ENCODE measurements at places on chromosomes 4 and X.

- no peak for DNase-seq
Observed at GRCh38 chr4:7717161-7717560, 222.5 kb downstream of the AFAP1 start.

GRCh38 chr4:39636531-39637184 lies 2.0 kb downstream of the SMIM14 start:
- no peak for DNase-seq

- DNase-seq = no peak
Observed at GRCh38 chr4:69470561-69470960, 25.1 kb downstream of the UGT2B4 start.

DNA sequence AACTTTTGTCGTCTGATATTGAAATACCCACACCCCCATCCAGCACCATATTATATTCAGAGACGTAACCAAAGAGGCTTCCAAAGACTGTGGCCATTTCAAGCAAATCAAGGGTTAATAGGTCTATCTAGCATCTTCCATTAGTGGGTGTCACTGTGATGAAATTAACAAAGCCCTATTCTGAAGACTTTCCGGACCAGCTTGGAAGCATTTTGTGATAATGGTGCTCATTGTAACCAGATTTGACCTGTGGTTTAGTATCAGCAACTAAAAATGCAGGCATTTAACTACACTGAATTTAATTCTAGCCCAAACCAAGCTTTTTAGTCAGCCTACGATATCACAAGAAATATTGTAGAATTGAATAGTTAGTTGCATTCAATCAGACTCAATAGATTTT lies 309.7 kb upstream of the TENM3 start:
- DNase-seq = no peak

- no peak for DNase-seq
Observed at GRCh38 chrX:17323397-17323796, 51.6 kb upstream of the NHS start.

DNA sequence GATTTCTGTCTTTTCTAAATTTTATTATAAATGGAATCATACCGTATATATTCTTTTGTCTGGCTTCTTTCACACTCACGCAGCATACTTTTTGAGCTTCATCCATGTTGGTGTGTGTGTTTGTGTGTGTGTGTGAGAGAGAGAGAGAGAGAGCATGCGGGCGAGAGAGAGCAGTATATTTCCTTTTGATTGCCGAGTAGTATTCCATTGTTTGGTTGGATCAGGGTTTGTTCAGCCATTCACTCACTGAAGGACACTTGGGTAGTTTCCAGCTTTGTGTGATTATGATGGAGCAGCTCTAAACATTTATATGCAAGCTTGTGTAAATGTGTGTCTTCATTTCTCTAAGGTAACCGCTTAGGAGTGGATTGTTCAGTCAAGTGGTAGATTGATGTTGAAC lies 3.1 kb upstream of the L1CAM start:
- no peak for DNase-seq

- no peak for DNase-seq
Observed at GRCh38 chrX:66833426-66833825, 194.5 kb upstream of the EDA2R start.

DNA sequence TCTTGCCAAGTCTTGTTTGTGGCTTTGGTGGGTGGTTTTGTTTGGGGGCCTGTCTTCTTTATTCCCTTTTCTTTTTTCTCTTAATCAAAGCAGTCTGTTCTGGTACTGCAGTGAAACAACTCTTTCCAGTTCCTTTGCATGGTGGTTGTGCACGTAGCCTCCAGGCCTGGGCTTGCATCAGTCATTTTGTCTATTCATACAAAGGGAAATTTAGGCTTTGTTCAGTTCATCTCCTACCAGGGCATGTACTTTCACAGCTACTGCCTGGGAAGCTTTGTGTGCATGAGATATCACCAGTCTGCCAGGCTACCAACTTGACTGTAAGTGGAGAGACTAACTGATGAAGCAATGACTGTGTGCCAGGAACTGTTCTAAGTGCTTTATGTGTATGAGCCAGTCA lies 8.5 kb downstream of the TRIM2 start:
- no peak for DNase-seq

GRCh38 chr4:27624749-27625148 lies 764.1 kb downstream of the STIM2 start:
- DNase-seq = no peak

- DNase-seq = no peak
Observed at GRCh38 chr4:54157606-54158005, 57.6 kb downstream of the GSX2 start.

- no peak for DNase-seq
Observed at GRCh38 chr4:36461344-36461743, 179.9 kb downstream of the DTHD1 start.

DNA sequence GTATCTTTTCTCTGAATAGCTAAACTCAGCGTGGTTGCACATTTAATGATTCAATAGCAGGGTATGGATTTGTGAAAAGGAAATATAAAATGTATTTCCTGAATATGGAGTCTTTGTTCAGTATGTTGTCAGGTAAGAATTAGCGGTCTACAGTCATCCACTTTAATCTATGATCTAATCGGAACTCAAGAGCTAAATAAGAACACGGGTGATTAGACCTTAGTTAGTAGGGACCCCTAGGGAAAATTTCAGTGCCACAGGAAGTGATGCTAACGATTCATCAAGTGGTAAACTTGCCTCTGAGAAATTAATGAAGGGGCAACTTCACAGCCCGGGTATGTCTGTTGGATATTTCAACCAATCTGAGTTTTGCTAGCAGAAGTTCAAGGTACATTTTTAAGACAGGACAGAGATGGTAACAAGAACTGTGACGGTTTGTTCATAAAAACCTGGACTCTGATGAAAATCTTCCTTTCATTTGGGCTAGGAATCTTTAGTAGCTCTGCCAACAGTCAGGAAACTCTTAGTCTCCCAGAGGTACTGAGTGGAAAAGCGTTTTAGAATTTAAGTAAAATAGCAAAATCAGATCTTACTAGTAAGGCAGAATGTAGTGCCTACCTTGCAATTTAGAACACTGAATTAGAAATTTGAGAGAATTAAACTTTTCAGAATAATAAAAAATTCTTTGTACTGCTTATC lies 47.1 kb downstream of the PCDH7 start:
- no peak for DNase-seq

DNA sequence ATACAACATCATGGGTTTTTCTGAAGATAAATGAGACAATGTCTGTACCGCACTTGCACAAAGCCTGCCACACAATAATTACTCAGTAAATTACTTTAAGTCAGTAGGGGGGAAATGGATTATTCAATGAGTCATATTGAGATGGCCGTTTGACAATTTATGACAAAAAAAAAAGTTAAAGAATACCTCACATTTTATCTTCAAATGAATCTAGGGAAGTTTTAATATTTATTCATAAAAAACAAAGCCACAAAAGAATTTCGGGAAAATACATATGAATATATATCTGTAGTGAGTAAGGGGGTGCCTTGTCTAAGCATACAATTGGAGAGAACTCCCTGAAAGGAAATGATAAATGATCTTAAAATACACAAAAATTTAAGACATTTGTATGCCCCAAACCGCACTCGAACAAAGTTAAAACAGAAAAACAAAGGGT lies 197.0 kb upstream of the SLC7A11 start:
- DNase-seq = no peak

GRCh38 chrX:155873188-155873587 lies 8.0 kb upstream of the VAMP7 start:
- DNase-seq = no peak

DNA sequence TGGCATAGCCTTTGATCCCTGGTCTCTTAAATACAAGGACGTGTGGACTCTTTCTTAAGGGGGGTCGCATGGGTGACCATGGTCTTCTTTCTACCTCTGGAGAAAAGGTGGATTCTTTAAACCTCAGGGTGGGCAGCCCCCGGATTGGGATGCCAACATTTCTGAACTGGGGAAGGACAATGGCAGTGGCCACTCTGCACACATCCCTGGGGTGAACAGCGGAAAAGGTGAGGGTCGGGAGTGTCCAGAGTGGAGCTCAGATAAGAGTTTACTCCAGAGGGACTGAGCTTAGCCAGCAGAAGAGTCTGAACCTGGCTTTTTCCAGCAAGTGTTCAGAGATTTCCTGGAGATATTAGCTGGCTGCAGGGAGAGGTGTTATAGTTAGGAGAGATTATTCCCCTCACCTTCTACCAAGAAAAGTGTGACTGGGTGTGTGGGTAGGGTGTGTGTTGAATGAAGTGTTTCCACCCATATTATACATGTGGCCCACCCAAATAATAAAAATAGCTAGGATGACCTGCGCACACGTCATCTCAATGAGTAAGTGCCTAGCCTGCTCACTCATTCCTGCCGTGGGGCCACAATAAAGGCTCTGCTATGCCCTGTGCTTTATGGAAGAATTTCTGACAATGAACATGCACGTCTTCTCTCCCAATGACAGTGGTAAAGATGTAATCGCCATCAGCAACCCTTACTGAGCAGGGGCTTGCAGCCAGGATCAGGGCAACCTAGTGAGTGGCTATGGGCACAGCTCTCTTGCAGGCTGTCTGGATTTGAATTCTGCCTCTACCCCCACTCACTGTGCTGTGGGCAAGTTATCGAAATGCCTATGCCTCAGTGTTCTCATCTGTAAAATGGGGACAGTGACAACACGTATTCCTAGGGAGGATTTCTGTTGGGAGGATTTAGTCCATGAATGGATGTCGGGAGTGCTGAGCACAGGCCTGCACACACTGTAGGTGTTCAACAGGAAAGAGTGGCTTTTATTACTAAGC lies 76.6 kb downstream of the SLC2A9 start:
- DNase-seq = no peak

DNA sequence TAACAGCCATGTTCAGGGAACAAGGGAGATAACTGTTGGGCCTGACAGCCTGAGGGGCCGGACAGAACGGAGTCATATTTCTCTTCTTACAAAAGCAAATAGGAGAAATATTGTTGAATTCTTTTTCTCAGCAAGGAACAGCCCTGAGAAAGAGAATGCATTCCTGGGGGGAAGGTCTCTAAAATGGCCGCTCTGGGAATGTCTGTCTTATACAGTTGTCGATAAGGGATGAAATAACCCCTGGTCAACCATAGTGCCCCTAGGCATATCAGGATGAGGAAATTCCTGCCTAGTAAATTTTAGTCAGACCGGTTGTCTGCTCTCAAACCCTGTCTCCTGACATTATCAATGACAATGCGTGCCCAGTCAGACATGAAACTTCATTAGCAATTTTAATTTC lies 1925.5 kb downstream of the PCDH7 start:
- DNase-seq = no peak

- DNase-seq = no peak
Observed at GRCh38 chr4:138996090-138996489, 19.5 kb upstream of the NOCT start.

- no peak for DNase-seq
Observed at GRCh38 chrX:14697451-14697850, 168.1 kb downstream of the GLRA2 start.

- no peak for DNase-seq
Observed at GRCh38 chrX:74514384-74514783, 93.1 kb downstream of the SLC16A2 start.

GRCh38 chrX:139077281-139078250 lies 366.0 kb upstream of the FGF13 start:
- no peak for DNase-seq

- DNase-seq = no peak
Observed at GRCh38 chrX:147779173-147779572, 132.5 kb upstream of the FMR1 start.

DNA sequence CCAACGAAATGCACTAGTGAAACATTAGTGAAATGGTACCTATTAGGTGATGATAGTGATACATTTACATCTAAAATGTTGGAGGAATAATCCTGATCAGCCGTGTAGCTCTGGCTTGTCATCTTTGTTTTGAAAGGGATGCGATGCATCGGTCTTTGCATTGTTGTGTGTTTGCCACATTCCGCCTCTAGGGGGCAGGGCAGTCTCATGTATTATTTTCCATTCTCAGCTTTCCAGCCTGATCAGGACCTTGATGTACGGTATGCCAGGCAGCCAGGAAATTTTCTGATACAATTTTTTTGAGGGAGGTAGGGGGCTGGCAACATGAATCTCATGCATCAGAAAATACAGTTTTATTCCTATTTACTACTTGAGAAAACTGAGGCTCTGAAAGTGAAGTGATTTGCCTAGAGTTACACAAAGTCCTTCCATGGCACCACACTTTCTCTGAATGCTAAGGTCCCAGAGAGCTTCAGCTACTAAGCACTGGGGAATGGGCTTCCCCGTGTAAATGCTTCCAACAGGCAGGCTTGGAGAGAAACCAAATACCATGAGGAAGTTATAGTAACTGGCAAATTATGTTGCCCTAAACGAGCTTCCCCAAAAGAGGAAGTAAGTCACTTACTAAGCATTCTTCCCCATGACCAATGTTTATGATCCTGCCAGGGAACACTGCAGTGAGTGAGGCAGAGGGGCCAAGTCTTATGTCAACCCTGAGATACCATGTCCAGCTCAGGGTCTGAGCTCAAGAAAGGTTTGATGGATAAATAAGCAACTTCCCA lies 31.8 kb upstream of the IQSEC2 start:
- no peak for DNase-seq

GRCh38 chr4:88219099-88219498 lies 60.7 kb upstream of the ABCG2 start:
- DNase-seq = no peak

DNA sequence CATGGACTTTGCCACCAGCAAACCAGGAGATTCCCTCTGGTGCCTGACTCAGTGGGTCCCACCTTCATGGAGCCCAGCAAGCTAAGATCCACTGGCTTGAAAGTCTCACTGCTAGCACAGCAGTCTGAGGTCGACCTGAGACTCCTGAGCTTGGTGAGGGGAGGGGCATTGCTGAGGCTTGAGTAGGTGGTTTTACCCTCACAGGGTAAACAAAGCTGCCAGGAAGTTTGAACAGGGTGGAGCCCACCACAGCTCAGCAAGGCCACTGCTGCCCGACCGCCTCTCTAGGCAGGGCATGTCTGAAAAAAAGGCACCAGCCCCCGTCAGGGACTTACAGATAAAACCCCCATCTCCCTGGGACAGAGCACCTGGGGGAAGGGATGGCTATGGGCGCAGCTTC lies 28.1 kb downstream of the FAM9A start:
- DNase-seq = no peak

DNA sequence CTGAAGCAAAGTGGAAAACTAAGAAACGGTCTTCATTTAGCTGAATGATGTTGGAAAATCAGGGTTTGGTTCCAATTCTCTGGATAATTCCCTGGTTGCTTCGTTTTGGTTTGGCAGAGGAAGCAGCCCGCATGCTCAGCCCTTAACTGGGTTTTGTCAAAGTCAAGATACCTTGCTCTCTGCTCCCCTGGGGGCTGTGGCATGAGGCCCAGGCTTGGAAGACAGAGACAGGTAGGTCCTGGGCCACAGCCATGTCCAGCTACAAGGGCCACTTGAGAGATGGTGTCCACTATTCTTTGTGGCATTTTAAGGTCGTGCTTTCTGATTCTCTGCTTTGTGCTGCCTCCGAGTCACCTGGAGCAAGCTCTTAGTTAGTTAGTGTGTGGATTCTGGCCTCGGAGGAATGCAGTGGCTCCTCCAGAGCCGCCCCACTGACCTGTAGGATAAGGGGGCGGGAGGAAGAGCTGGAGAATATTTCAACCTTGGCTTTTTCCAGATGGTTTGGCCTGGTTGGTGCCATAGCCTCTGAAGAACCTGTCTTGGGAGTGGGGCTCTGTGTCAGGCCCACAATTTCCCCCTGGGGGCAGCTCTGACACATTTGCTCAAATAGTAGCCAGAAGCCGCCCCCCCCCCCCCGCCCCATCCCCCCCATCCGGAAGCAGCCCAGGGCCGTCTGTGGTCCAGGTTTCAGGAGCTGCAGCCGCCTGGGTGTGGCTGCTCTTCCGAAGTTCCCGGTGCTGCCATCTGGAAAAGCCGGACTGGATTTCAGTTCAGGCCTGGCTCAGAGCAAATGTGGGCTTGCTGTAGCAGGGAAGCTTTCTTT lies 147.1 kb downstream of the NHS start:
- DNase-seq = no peak

- no peak for DNase-seq
Observed at GRCh38 chr4:94635177-94635576, 122.6 kb upstream of the BMPR1B start.
